K562 (cell line): ENCODE measurements at places on chromosomes 2 and 18. TPM values are rescaled to one million over a fixed set of nuclear protein-coding genes. Genes with fewer than 3 reads are reported as not detected.

DNA sequence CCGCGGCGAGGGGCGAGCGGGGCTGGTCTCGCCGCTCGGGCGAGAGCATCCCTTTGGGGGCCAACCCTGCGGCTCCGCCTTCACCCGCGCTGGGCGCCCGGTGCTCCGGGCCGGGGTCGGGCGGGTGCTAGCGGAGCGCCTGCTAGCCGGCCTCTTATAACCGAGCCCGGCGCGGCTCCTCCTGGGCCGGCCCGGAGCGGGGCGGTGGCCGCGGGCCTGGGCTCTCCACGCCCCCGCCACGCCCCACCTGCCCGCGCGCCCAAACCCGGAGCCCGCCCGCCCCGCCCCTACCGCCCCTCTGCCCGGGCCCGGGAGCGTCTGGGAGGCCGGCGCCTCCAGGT is at the start of gene FOXI3:
Gene FOXI3 (minus strand): TSS at position 129 of the 341 bp plus-strand sequence. CDS start 158 bp downstream, outside the sequence.
- no peak for DNase-seq

DNA sequence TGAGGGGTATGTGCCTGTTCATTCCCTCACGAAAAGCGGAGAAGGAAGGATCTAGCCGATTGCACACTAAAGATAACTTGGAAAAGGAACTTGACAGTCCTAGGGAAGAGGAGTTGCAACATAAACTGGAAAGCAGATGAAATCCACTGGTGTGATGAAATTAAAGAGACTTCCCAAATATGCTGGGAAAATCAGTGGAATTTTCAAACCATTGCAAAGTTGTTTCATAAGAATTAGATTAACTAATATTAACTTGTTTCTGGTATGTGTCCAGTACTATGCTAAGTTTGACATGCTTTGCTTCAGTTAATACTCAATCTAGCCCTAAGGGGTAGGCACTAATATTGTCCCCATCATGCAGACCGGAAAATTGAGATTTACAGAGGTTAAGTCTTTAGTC is 222.7 kb downstream of the IKZF2 start:
- no peak for DNase-seq

The SATB2 gene
- 34.0 and 34.3 TPM in 2 replicates for total RNA-seq

GRCh38 chr2:148021059-148021861 is at the start of gene MBD5:
Gene MBD5, plus strand, starts transcription at chr2:148021091.
- DNase-seq: no peak

The PID1 gene
- total RNA-seq: 0.20 TPM in 1 of 2 replicates, not detected in the other

- no peak for DNase-seq
Observed at GRCh38 chr18:49399003-49399402, 61.4 kb downstream of the DYM start.

DNA sequence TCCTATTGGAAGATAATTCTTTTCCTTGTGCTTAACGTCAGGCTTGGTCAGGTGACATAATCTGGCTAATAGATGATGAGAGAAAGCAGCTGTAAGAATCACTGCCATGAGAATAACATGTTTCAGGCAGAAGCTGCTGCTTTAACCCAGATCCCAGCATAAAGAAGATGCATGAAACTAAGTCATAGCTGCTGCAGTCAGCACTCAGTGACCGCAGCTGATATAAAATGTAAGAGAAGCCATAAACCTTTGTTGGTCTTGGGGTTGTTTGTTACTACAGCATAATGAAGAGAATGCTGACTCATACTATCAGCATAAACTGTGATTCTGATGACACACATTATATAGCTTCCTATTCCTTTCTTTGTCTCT is 274.3 kb upstream of the TRIB2 start:
- DNase-seq: no peak

The TLX2 gene
- total RNA-seq: not detected in 2 replicates

The DNAJC5G gene
- total RNA-seq: not detected in 2 replicates

The COL4A3 gene
- total RNA-seq: 0.27 TPM in 1 of 2 replicates, not detected in the other

DNA sequence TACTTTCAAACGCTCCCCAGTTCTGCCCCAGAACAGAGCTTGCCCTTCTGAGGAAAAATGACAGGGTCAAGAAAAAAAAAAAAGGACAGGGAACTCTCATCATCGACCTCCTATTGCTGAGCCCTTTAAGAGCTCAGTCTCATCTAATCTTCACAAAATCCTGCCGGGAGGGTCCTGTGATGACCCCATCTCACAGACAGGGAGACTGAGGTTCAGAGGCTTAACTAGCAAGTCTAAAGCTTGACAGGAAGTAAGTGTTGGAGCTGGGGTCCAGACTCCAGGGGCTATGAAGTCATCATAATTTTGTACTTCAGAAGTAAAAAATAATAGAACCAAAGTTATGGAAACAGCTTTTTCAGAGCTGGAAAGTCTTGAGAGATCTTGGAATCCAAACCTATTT is 171.1 kb upstream of the MYCN start:
- DNase-seq: no peak
